ENCODE measurements at places on chromosomes 2 and 18.

DNA sequence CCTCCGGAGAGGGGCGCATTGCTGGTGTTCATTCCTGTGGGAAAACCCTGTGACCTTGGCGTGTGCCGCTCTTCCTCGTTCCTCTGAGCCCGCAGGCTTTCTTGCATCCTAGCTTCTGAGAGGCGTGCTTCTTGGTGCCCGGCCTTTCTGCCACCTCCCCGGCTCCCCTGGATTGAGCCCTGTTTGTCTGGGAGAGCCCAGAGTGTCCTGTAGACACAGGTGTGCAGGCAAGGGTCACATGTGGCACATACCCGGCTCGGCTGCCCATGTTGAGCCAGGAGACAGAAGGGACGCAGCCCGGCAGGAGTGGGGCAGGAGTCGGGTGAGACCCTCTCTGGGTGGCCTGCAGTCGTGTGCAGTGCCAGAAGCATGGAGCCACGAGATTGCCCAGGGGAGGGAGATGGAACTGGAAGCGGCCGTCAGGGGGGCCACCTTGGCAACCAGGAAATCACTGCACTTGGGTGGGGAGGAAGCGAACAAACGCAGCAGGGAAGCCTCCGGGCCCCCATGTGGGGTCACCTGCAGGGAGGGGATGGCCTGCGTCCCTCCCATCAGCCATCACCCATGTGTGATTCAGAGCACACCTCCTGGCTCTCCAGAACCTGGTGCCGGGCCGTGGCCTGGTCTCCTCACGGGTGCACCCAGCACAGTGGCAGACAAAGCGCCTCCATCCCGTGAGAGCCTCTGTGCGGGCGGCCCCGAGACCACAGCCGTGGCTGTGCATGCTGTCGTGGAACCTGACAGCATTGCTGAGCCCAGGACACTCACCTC, 92.9 kb downstream of the SH3BP4 start:
- DNase-seq = no peak

- DNase-seq = no peak
Measured at GRCh38 chr2:196263181-196263747, 91.9 kb upstream of the STK17B start.

- no peak for DNase-seq
Measured at GRCh38 chr2:121803503-121803902, 48.1 kb downstream of the TSN start.

DNA sequence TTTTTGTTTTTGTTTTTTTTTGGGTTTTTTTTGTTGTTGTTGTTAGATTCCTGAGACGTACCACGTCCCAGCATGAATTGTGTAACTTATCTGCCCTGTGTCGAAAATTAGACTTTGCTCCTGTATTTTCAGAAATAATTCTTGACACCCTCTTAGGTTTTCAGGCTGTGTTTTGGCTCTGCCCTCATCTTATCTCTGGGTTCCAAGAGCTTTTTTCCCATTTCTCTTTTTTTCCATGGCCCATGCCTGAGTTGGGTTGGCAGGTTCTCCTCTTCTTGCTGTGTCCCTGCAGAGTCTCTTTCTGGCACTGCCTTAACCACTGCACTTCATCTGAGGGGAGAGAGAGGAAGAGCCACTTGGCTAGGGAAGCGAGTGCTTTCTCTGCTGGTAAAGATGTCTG, 42.4 kb downstream of the CTIF start:
- DNase-seq = no peak

- DNase-seq = no peak
Measured at GRCh38 chr18:45728336-45729010, 4.5 kb downstream of the SLC14A1 start.

DNA sequence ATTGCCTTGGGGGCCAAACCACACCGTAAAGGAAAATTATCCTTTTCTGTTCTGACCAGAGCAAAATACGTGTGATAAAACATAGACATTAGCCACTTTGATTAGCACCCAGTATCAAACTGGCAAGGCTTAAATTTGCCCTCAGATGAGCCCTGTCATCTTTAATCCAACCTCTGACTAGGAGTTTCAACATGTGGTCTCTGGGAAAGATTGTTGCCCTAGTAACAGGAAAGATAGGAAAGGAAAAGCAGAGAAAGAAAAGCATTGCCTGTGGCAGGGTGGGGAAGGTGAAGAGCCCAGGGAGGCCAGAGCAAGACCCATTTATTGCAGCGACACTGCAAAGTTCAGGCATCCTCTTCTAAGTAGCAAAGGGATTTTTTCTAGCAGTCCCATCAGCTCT, 181.5 kb upstream of the SCN7A start:
- no peak for DNase-seq

GRCh38 chr2:156325688-156326525, 6.6 kb downstream of the NR4A2 start:
- no peak for DNase-seq

- DNase-seq = no peak
Measured at GRCh38 chr18:27959101-27959500, 217.8 kb downstream of the CDH2 start.

DNA sequence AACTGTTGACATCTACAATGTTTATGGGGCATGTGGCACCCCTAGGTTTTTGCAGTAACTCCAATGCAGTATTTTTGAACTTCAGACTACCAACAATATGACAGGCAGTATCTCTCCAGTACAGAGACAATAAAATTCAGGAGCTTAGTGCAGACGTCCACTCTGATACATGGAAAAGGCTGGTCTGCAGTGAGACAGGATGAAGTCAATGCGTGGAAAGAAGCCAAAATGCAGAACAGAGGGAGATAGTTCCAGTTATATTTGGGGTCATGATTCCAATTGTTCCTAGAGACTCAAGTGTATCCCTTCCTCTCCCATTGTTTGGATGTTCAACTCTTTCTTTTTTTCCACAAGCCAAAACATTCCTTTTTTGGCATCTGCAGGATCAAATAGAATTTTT, 18.7 kb upstream of the SMAD2 start:
- DNase-seq = no peak

All from T1000 (cell line).